A172 (cell line): ENCODE measurements at places on chromosomes 2 and 18. TPM values are rescaled to one million over a fixed set of nuclear protein-coding genes. Genes with fewer than 3 reads are reported as not detected.
A peak's percentile ranks its signal among the peaks of the same experiment; 100 is the strongest.

Gene KCNG2
- not detected in 2 replicates for total RNA-seq

DNA sequence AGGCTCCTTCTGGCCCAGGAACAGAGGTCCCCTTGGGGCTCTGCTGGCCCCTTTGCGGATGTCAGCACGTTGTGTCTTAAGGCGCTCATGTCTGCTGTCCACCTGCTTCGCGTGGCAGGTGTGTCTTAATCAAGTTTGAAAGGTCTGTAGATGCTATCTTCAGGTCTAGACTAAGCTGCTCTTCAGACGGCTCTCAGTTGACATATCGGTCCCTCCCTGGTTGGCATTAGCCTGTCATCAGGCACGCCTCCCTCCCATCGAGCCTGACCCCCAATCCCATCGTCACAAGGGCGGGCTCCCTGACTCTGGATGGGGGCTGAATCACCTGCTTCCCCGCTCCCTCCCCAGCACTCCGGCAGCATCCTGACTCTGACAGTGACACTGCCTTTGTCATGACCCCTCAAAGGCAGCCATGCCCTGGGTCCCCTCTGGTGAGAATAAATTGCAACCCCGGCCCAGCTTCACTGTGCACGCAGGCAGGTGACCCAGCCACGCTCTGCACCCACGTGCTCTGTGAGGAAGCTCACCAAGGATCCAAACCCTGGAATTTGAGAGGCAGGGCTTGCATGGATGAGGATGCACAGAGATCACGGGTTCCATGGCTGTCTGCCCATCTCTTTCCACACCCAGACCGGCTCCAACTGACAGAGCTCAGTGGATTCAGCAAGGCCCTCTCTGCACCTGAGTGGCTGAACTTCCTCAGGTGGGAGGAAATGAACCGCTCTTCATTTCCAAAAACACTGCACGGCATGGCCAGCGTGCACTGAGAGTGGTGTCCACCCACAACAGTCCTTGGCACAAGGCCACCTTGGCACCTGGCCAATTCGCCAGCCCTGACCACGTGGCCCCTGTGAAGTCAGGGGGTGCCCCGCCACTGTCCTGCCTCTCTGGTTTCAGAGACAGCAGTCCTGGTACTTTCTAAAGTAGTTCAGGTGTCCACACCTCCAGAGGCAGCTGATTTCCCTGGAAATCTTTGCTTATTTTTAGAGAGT lies 110.2 kb upstream of the GPC1 start:
- DNase-seq = peak; percentile 21

Gene SRD5A2
- not detected in 2 replicates for total RNA-seq

Gene ALPP
- 0.84 and 2.1 TPM in 2 replicates for total RNA-seq

DNA sequence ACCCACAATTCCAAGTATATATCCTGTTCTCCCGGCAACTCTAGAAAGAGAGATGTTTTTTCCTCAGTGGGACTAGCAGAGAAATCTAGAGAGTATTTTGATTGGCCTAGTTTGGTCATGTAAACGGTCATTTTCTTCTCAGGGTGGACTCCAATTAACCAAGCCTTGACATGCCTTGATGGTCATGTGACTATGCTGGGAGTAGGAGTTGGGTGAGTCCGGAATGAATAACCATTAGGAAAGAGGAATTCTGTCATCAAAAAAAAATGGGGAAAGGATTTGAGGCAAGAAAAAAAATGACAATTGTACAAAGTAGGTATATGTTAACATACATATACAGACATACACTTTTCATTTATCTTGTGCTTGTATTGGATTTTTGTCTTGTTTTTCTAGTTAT lies 248.2 kb upstream of the CDH20 start:
- DNase-seq = no peak

Gene LOXHD1
- not detected in 2 replicates for total RNA-seq

DNA sequence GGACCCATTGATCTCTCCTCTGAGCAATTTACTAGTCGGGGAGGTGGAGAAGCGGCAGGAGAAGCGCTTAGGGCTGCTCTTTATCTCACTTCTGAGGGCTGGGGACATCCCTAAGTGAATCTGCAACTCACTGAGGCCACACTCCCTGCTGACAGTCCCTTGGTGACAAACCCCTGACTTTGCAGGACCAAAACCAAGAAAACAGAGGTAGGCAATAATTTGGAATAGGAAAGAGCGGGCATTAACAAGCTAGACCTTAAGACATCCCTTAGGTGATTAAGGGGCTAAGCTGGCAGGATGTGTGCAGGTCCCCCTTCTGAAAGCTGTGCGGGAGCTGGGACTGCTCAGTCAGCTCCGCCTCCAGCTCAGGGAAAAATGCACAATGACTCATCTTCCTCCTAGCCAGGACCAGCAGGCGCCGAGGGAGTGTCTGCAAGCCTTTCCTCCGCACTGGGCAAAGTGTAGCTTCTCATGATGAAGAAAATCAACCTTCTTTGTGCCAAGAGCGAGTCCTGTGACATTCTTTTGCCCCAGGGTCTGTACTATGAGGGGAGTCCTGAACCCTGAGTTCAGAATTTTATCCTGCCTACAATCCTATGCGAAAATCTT lies 63.3 kb downstream of the BOD1L2 start:
- DNase-seq = peak; percentile 88

GRCh38 chr2:13335862-13336535 lies 619.3 kb downstream of the TRIB2 start:
- no peak for DNase-seq

DNA sequence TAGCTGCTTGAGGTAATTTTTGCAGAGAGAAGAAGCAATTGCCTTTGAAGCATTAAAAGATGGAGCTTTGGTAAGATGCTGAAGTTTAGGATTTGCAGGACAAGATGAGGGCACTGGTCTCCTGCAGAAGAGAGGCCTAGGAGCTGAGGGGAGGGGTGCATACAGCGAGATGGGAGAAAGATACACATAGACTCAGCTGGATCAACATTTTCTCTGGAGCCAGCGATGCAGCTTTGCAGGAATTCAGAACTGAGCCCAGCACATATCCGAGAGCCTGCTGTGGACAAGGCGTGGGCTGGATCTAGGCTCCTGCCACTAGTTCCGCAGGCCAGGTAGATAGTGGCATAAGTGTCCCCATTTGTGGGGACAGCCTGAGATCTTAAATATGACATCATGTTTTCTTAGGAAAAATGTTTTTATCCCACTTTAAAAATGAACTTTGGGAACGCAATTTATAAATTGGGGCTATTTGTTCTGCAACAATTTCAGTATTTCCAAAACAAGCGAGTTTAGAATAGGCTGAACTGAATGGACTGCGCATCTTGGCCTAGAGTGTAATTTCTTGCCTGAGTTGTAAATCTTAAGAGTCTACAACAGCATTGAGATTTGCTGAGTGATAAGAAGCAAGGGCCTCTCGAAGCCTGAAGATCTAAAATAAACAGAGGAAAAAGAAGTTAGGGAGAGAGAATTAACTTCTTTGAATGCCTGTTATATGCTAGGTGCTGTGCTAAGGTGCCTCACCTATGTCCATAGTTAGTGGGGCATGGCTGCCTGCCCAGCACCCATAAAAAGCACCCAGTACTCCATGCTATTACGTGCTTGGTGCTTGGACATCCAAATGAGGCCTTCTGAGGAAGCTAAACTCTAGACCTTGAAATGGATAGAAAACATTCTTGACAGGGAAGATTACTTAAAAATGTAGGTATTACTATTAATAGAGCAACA lies 17.3 kb downstream of the GRHL1 start:
- DNase-seq = no peak

Gene GPAT2
- total RNA-seq = not detected in 2 replicates

DNA sequence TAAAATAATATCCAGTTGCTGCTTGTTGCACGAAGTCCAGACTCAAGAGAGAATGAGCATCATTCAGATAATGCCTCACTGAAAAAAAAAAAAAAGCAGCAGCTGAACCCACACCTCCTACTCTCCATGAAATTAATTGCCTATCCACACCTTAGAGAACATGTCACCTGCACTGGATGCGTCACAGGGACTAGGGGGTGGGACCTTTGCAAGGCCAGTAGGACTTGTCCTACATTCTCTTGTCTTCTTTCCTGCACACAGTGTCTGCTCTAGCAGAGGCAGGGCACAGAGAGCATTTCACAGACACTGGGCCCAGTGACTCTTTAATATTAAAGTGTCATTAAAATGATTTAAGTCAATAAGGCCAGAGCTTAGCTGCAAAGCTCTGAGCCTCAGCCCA lies at the start of gene ABCA12:
TSS of gene ABCA12 (minus strand) at position 148 of the 400 bp plus-strand sequence. CDS start 418 bp downstream, outside the sequence.
- no peak for DNase-seq

DNA sequence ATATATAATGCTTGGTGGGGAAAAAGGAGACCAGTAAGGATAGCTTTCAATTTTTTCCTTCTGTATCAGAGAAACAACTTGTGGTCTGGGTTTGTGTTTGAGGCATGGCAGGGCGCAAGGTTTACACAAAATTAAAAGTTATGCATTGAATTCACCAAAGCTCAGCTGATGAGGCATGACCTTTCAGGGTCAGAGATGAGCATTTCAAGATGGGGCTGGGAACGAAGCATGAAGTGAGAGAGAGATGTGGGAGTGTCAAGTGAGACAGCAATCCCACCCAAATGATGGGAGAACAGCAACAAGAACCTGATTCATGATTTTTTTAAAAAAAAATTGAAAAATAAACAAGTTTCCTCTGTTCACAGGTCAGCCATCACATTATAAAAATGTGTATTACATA lies 4.9 kb downstream of the GPR55 start:
- no peak for DNase-seq

DNA sequence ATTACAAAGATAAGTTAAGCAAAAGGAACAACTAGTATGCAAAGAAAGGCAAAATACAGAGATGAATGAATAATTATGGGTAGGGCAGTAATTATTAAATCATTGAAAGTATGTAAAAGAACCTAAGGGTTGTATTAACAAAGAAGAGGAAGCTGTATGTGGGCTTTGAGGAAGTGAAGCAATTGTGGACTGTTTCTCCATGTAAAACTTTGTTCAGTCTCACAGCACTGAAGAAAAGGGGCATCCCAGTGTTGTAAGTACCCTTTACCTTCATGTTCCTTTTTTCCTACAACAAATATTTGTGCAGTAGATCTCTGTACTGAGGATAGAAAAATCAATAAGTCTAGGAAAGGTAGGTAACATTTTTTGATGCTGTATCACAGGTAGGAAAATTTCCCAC lies 388.7 kb upstream of the NRP2 start:
- no peak for DNase-seq

GRCh38 chr2:29782087-29782486 lies 139.3 kb downstream of the ALK start:
- no peak for DNase-seq

DNA sequence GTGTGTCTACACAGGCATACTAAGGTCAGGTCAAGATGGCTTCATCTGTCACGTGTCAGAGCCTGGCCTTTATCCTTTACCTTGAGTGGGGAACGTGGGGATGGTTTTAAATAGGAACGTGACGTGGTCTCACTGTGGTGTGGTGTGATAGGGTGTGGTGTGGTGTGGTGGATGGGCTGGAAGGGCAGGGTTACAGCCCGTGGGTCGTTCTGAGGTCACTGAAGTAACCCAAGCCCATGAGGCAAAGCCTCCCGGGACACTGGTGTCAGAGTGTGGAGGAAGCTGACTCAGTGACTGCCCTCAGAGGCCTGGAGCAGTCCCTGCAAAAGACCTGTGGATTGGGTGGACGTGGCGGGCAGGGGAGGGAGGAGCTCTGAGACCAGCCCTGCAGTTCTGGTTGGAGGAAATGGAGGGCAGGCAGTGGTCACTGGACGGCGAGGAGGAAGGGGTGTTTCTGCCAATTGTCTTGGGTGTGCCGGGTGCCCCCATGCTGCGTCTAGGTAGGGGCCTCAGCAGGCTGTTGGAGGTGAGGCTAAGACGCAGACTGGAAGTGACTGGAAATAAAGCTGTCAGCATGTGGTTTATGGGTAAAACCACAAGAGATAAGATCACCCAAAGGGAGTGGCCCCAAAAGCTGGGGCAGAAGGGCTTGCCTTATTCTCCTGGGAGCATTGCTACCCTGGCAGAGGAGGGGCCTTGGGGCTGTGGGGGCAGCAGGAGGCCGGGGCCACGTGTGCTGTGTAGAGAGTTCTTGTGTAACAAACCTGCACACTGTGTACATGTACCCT lies 84.8 kb downstream of the SH3RF3 start:
- DNase-seq = peak; percentile 96

- DNase-seq = peak; percentile 93
Measured at GRCh38 chr2:53403792-53404413, 363.7 kb upstream of the CHAC2 start.

GRCh38 chr18:67788310-67789164 lies 272.0 kb upstream of the DSEL start:
- no peak for DNase-seq

DNA sequence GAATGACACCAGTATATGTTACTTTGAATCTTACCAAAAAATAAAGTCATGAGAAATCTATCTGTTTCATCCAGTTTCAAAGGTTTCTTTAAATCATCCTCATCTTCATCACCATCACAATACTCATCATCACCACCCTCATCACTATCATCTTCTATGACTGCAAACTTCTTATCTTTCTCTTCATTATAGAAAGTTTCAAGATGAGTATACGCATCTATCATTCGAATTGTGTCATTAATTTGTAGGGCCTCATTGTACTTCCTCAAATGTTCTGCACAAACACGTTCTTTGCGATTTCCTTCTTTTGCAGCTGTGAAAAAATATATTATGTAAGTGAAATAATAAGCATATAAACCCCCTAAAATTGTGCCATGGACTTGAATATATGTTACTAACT lies 34.1 kb upstream of the FAP start:
- DNase-seq = no peak

Gene RAPH1
- total RNA-seq = 11.2 and 15.5 TPM in 2 replicates

GRCh38 chr2:10864861-10865636 lies 46.7 kb upstream of the KCNF1 start:
- DNase-seq = no peak

DNA sequence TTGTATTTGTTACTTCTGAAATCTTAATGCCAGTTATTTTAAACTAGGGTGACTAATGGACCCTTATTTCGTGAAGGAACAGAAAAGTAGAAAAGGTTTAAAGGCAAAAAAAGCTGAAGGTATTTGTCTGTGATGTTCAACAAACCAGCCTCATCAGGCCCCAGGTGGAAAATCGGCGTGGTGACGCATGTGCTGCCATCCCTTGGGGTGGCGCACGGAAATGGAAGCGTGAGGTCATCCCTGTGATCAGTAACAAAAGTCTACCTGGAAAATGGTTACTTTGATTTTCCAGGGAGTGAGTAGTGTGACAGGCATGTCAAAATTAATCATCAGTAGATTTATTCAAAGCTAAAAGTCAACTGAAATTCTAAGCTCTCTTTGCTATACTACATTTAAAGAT lies 313.2 kb downstream of the GBX2 start:
- no peak for DNase-seq

DNA sequence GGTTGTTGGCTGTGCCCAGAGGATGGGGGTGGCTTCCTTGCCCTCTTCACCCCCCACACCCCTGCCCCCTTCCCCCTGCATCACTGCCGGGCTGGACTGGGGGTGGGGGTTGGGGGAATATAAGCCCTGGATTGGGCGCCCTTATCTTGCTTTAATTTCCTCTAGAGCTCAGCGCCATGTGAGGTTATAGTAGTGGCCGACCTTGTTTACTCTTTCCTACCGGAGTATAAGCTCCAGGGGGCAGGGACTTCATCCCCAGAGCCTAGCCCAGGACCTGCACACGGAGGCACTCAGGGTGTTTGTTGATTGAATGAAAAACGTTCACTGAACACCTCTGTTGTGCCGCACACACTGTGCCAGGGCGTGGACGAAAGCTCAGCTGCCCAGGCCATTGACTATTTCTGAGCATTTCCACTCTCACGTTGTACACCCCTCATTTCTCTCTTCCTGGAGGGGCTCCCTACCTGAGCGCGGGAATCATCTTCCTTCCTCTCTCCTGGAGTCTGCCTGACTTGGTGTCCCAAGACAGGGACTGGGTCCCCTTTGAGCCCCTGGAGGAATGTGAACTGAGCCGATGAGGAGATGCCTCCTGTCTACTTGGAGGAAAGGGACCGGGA lies 9.3 kb upstream of the SPATA3 start:
- no peak for DNase-seq

Gene RANBP2
- total RNA-seq = 45.0 and 60.2 TPM in 2 replicates

Gene IL1RL1
- 0.02 TPM in 1 of 2 replicates, not detected in the other for total RNA-seq

Gene TPO
- total RNA-seq = not detected in 2 replicates
